Activated naive CD4-positive, alpha-beta T cell treated with anti-CD3 and anti-CD28 coated beads, Interleukin-2, amount 10 ng/mL, durations not matched to agents 7 days and 5 days (primary cell): ENCODE measurements at places on chromosomes 16 and 17.

DNA sequence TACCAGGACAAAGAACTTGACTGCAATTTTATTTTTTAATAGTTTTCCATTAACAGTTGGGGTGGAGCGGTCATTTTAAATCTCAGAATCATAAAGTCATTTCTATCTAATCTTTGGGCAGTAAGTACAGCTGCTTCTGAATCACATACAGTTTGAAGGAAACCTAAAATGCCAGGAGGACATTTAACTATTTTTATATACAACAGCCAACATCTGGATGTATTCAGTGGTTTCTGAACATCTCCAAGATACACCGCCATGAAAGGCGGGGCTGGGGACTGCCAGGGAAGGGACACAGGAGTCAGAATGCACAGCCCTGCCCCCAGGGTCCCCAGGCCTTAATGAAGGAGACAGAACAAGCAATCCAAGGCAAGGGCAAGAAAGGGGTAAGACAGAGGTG, 392.3 kb downstream of the SLC39A11 start:
- DNase-seq: no peak

DNA sequence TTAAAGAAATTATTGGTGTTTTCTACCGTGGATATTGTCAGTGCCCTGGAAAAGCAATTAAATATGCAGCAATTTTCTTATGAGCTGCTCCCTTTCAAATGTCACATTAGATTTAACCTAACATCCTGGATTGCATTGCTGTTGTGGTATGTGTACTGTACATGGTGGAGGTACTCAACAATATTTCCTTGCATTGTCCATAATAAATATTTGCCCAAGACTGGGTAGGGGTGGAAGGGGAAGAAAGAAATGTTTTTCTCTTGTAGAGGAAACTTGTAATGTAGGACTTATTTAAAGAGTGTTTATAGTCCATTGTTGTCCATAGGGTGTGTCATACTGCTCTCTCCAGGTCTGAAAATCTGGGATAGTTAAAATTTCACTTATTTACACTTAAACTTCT, 346.2 kb upstream of the TBX2 start:
- DNase-seq: no peak

GRCh38 chr17:59124665-59125064, 18.0 kb upstream of the TRIM37 start:
- no peak for DNase-seq

- DNase-seq: no peak
Observed at GRCh38 chr16:86363836-86364618, 146.3 kb upstream of the FOXF1 start.

- no peak for DNase-seq
Observed at GRCh38 chr16:61149709-61150108, 886.5 kb downstream of the CDH8 start.

DNA sequence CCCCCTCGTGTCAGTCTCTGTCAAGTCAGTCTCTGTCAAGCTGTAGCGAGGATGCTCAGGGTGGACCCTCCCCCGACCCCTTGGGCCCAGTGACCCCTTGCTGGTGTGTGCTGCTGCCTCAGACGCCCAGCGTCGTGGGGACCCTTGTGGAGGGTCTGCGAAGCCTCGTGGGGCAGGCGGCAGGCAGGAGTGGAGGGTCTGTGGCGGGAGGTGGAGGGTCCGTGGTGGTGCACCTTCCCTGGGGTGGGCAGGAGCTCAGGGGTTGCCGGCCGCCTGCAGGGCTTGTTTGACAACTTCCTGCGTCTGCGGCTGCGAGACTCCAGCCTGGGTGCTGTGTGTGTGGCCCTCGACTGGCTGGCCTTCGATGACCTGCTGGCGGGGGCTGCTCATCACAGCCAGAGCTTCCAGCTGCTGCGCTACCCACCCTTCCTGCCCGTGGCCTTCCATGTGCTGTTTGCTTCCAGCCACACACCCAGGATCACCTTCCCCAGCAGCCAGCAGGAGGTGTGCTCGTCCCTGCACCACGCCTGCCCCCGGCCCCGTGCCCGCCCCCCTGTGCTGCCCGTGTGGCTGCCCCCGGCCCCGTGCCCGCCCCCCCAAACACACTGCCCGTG, 5.6 kb downstream of the GNG13 start:
- DNase-seq: no peak

GRCh38 chr17:7436556-7437368, 1.5 kb downstream of the TMEM102 start:
- DNase-seq: peak; percentile 86

- DNase-seq: no peak
Observed at GRCh38 chr17:76121932-76122430, 18.4 kb upstream of the EXOC7 start.

GRCh38 chr17:9266031-9266680, 244.8 kb downstream of the NTN1 start:
- no peak for DNase-seq

DNA sequence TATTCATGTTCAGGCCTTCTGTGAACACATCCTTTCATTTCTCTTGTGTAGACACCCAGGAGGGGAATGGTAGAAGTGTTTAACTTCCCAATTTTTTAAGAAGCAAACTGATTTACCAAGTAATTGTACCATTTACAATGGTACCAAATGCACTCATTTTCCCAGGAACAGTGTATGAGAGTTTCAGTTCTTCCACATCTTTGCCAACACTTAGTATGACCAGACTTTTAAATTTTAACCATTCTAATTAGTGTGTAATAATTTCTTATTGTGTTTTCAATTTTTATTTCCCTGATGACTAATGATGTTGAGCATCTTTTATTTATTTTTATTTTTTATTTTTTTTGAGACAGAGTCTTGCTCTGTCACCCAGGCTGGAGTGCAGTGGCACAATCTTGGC, 10.2 kb upstream of the WFIKKN2 start:
- no peak for DNase-seq

DNA sequence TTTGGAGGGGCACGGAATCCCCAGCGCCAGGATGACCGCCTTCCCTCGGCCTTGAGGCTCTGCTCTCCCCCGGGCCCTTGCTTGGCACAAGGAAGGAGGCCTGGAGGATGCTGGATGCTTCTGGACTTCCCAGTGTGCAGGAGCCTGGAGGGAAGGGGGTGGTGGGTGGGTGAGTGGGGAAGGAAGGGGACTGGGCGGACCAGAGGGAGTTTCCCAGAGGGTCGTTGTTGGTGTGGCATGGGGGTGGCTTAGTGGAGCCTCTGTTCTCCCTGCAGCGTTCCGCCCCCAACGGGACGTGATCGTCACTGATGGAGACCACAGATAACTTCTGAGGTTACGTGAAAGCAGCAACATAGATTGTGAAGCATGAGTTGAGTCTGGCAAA, 140.0 kb downstream of the IRF8 start:
- peak; percentile 34 for DNase-seq

DNA sequence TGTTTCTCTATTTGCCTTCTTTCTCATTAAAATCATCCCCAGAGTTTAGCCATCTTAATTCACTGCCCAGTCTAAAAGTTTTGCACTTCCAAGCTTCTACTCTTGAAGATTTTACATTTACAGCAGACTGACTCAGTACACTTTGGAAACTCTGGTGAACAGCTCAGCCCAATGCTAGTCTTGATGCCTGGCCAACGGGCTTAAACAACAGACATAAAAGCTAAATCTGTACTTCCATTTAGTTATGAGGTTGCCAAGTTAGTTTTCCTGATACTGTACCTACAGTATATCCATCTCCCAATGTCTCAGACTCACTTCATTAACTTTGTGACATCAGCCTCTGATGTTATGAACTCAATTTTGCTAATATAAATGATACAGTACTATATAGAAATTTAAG, 891.8 kb upstream of the SOX9 start:
- no peak for DNase-seq

GRCh38 chr17:17328251-17328650, 25.1 kb downstream of the NT5M start:
- DNase-seq: no peak

- DNase-seq: no peak
Observed at GRCh38 chr17:75970011-75970523, 8.9 kb downstream of the ACOX1 start.

DNA sequence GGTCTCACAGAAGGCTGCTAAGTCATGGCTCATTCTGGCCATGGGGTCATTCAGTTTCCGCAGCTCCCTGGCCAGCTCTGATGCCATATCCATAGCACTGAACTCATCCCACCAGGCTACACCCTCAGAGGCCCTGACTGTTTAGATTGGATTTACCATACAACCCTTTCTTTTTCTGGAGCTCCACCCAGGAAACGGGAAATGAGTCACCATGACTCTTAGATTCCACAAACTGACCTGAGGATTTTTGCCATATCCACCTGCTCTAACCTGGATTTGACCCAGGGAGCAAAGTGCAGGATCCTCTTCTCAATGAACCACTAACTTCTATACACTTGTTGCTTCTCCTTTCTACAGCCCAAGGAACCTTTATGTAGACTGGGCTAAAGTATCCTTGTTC, 20.3 kb upstream of the CALB2 start:
- DNase-seq: no peak

DNA sequence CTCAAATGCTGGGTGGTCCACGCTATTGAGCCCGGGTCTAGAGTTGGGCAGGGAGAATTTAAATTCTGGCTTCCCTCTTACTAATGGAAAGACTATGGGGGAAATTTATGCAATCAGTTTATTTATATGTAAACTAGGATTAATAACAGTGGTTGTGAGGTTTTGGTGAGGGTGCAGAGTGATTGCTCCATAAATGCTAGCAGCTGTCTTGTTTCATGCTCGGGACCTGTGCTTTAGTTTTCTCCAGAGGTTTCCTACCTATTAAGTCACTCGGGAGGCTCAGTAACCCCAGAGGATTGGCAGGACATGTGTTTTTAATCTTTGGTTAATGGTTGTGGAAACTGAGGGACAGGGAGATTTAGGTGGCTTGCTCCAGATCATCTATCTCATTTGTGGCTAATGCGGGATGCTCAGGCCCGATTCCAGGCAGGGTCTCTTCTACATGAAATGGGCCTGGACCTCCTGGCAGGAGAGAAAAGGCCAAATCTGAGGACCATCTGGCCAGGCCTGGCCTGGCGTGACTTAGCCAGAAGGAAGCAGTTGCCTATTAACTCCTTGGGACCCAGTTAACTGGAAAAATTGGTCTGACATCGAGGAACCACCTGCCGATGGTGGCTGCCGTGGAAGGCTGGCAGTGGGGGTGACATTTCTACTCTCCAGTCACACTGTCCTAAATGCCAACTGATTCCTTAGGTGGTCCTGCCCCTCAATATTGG, 2.1 kb downstream of the PRCD start:
- DNase-seq: no peak

- DNase-seq: no peak
Observed at GRCh38 chr16:66517586-66518263, 32.2 kb downstream of the TK2 start.

- no peak for DNase-seq
Observed at GRCh38 chr16:48394355-48394703, 9.1 kb upstream of the SIAH1 start.

DNA sequence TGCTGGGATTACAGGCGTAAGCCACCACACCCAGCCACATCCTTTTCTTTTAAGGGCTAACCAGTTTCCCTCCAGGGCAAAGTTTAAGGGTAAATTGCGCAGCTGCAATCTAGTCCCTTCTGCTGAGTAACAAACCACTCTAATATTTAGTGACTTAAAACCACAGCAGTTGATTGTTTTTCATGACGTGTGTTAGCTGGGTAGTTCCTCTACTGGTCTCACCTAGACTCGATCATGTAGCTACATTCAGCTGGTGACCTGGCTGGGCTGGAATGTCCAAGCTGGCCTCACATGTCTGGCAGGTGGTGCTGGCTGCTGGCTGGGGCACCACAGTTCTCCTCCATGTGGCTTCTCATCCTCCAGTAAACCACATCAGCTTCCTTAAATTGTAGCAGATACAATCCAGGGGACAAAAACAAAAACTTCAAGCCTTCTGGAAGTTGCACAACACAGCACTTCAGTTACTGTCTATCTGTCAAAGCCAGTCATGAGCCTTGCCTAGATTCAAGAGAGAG, 75.5 kb downstream of the GPRC5B start:
- no peak for DNase-seq

DNA sequence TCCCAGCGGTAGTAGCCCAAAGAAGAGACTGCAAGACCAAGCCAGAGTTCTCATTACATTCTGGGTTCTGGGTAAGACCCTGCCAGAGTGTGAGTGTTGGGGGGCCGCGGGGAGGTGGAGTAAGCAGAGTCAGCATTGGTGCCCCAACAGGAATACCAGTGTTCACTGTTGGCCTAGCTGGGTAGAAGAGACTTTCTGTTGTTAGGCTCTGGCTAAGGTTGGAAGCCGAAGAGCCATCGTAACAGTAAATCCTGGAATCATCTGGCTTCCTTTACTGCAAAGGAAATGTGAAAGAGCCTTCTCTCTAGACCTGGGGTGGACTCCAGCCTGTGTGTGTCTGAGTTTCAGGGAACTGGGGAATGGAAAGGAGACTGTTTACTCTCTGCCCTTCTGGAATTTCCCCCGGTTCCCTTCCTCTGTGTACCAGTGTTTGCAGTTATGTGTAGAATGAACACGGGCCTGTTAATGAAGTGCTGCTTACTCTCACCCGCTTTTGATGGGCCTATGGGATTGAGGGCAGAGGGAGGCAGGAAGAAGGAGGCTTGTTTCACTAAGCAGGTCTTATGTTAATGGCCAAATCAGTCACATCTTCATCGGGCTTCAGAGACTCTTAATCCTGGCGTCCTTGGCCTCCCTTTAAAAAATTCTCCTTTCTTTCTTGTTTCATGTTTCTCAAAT, 68.5 kb downstream of the WWP2 start:
- DNase-seq: no peak

- DNase-seq: no peak
Observed at GRCh38 chr17:38562215-38562569, 43.6 kb downstream of the SRCIN1 start.

GRCh38 chr17:43578404-43578698, 32.2 kb upstream of the ETV4 start:
- no peak for DNase-seq

- no peak for DNase-seq
Observed at GRCh38 chr16:3494386-3494973, 809 bp downstream of the C16orf90 start.

- DNase-seq: no peak
Observed at GRCh38 chr17:65742403-65743307, 181.2 kb upstream of the AXIN2 start.

DNA sequence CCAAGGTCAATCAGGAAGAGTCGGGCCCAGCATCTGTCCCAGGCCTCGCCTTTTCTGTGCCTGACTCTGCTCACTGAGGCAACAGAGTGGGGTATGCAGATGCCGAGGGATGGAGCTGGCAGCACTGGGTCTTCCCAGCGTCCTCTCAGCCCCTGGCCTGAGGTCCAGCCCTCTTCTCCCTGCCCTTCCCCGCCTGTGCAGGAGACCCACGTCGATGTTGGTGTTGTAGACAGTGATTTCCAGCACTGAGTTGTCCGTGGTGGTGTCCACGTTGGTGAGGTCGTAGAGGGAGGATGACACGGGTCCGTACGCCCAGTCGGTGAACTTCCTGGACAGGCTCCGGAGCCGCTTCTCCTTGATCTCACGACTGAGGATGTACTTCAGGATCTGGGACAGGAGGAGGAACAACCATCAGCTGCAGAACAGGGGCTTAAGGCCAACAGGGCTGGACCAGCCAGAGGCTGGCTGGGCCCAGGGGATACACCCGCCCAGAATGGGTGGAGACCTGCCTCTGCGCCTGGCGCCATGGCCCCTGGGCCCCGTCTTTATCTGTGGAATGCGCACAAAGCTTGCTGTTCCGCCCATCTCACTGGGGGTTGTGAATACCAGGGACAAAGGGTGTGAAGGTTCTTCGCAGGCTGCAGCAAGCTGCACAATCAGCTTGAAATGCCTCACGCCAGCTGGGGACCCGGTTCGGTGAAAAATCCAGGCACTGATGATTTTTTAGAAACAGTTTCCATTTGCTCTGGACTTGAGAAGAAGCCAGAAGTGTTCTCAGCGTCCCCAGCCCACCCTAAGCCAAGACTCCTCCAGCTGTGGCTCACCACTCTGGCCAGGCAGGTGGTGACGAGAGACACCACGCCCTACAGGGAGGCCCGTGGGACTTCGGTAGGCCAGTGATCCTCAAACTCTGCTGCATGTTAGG, 27.5 kb downstream of the TRPV3 start:
- no peak for DNase-seq

GRCh38 chr16:50430076-50430475, 61.3 kb upstream of the BRD7 start:
- DNase-seq: no peak
